ENCODE measurements at places on chromosomes 11 and 22. TPM values are rescaled to one million over a fixed set of nuclear protein-coding genes. Genes with fewer than 3 reads are reported as not detected.

DNA sequence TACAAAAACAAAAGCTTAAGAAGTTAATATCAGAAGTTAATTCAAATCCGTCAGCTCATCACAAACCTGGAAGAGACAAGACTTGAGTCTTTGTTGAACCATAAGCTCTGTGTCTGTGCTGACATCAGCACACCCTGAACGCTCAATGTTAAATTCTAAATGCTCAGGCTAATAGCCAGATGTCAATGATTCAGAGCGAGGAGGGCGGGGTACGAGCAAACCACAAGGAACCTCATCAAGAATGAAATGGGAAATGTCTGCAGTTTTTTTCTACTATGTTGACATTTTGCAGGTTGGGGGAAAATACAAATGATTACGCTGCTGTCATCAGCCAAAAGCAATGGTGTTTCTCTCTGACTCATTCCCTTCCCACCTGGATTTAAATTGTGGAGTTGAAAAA is 1057.2 kb downstream of the NTM start:
- peaks cover 30% of the 10 kb centered on the region for H3K27me3 ChIP-seq
- no peaks in the 10 kb centered on the region for H3K4me1 ChIP-seq
- no peak for DNase-seq
- no peak overlapping the region for H3K4me3 ChIP-seq
- H3K27ac ChIP-seq, result no peak overlapping the region

GRCh38 chr11:77819411-77819920 is 1.1 kb downstream of the RSF1 start:
- peaks cover 5% of the 10 kb centered on the region for H3K36me3 ChIP-seq
- H3K27ac ChIP-seq, result peak overlapping the region; percentile 95
- peak overlapping the region; percentile 100 for H3K4me3 ChIP-seq
- peaks cover 53% of the 10 kb centered on the region for H3K4me1 ChIP-seq
- no peaks in the 10 kb centered on the region for H3K27me3 ChIP-seq
- DNase-seq, result peak; percentile 81

Gene C1QTNF5
- not detected for total RNA-seq

GRCh38 chr11:1447845-1448825 is 38.4 kb downstream of the MOB2 start:
- no peaks in the 10 kb centered on the region for H3K36me3 ChIP-seq
- no peak overlapping the region for H3K27ac ChIP-seq
- no peaks in the 10 kb centered on the region for H3K4me1 ChIP-seq
- no peak overlapping the region for H3K4me3 ChIP-seq

DNA sequence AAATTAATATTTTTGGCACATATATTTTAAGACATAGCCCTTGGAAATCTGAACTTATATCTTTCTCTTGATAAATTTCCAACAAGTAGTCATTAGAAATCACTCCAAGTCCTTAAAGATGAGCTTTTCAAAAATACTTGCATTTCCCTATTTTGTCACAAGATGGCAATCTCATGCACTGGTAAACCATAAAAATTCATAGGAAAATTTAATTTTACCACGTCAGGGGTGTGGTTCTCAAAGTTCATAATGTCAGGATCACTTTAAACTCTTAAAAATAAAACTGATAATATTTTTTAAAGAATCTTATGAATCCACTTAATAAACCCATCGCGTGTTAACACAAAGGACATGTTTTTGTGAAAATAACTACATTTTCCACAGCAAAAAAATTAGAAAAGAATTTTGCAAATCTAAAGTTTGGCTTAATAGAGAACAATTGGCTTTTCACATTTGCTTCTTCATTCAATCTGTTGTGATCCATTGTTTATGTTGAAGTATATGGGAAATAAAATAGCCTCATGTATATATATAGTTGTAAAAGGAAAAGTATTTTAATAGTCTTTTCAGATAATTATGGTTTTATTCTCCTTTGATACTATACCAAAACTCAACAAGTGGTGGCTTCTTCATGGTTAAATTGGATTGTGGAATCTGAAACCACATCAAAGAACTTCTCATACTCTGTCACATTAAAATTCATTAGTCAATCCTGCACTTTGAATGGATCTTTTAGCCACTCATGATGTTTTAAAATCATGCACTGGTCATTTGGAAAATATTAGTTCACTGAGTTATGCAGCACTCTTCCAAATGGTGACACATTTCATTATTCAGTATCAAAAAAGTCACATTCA is 169.1 kb downstream of the CADM1 start:
- no peaks in the 10 kb centered on the region for H3K4me1 ChIP-seq
- H3K4me3 ChIP-seq, result no peak overlapping the region
- no peak for DNase-seq
- no peak overlapping the region for H3K27ac ChIP-seq
- no peaks in the 10 kb centered on the region for H3K27me3 ChIP-seq

Gene MRTFA
- total RNA-seq, result 122 TPM

DNA sequence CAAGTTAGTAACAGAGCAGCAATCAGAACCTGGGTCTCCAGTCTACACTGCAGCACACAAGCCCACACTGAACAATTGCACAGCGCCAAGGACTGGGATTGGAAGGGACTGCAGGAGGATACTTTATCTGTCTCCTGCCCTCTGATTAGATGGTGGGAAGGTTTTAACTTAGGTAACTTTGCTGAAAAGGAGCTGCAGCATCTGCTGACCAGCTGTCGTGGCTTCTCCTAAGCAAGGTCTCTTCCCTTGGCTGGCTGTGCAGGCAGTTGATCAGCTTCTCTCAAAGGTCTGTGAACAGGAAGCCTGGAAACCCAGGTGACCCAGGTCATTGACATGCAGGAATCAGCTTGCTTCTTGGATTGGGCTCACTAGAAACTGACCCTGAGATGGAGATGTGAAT is 82.4 kb downstream of the ISX start:
- no peak overlapping the region for H3K27ac ChIP-seq
- no peak for DNase-seq
- peaks cover 4% of the 10 kb centered on the region for H3K4me1 ChIP-seq
- no peak overlapping the region for H3K4me3 ChIP-seq

Gene OR5W2
- not detected for total RNA-seq

- H3K27me3 ChIP-seq, result no peaks in the 10 kb centered on the region
- H3K4me1 ChIP-seq, result peaks cover 95% of the 10 kb centered on the region
- DNase-seq, result no peak
- peak overlapping the region; percentile 96 for H3K27ac ChIP-seq
- H3K36me3 ChIP-seq, result no peaks in the 10 kb centered on the region
These were observed 4.9 kb downstream of the ADORA2A start for GRCh38 chr22:24432059-24432853.

GRCh38 chr11:17630936-17631335 is 83.9 kb downstream of the OTOG start:
- H3K27ac ChIP-seq, result no peak overlapping the region
- no peaks in the 10 kb centered on the region for H3K4me1 ChIP-seq
- H3K4me3 ChIP-seq, result no peak overlapping the region

DNA sequence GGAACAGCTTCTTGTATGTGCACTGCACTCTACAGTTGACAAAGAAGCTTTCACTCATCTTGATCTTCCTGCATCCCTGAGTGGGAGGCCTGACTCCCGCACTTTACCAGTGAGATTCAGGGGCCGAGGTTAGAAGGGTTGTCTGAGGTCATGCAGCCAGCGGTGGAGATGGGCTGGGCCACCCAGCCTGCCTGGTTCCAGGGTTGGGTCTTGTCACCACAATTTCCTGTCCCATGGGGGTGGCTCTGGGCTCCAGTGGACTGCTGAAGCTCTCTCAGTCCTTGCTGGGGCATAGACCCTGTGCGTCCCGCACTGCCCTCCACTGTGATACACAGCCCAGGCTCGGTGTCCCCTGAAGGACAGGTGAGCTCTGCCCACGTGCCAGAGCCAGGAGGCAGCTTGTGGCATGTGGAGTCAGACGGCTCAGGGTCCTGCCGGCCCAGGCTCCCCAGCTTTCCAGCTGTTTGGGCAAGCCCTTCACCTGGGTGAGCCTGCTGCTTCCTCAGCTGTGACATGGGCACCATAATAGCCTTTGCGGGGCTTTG is 6.9 kb upstream of the MYO7A start:
- no peak overlapping the region for H3K27ac ChIP-seq
- no peak for DNase-seq
- peaks cover under 1% of the 10 kb centered on the region for H3K4me1 ChIP-seq
- no peak overlapping the region for H3K4me3 ChIP-seq
- peaks cover 37% of the 10 kb centered on the region for H3K36me3 ChIP-seq

GRCh38 chr22:45421349-45422055 is 8.0 kb downstream of the RIBC2 start:
- no peak overlapping the region for H3K4me3 ChIP-seq
- no peaks in the 10 kb centered on the region for H3K36me3 ChIP-seq
- no peaks in the 10 kb centered on the region for H3K27me3 ChIP-seq
- no peak overlapping the region for H3K27ac ChIP-seq
- DNase-seq, result no peak
- no peaks in the 10 kb centered on the region for H3K4me1 ChIP-seq

Gene SLC22A8
- total RNA-seq, result not detected

Gene SF1
- 1,057 TPM for total RNA-seq

DNA sequence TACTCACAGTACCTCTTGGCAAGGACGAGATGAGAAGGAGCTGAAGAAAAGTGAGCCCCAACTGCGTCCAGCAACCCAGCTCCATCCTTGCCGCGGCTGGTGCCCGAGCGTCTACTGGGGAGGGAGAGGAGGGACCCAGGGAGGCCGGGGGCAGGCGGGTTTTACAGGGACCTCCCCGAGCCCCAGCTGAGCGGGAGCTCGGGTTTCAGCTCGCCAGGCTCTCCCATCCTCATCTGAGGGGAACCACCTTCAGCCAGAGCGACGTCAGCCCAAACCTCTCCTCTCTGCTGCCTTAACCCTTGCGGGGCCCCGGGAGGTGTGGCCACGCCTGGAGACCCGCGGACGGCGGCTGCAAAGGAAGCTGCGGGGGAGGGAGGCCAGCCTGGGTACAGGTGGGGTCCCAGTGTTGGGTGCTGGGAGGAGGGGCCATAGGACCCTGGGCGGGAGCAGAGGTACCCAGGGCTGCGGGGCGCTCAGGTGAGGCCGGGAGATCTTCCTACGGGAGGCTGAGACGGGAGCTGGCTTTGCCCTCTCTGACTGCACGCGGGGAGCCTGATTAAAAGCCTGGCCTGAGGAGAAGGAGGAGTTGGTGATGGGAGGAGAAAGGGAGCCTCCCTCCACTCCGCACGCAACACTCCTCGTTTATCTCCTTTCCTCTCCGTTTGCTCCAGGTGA is at the start of gene PAMR1:
Gene PAMR1 (minus strand): TSS at position 116 of the 675 bp plus-strand sequence. CDS start 31 bp downstream, at position 85.
- no peak within 1 kb of the TSS for H3K27ac ChIP-seq
- peaks cover 5% of the 10 kb centered on the region for H3K4me1 ChIP-seq
- peak within 1 kb of the TSS; percentile 45 for H3K4me3 ChIP-seq
- no peak for DNase-seq
- H3K27me3 ChIP-seq, result peaks cover 66% of the 10 kb centered on the region
- no peaks in the 10 kb centered on the region for H3K36me3 ChIP-seq

DNA sequence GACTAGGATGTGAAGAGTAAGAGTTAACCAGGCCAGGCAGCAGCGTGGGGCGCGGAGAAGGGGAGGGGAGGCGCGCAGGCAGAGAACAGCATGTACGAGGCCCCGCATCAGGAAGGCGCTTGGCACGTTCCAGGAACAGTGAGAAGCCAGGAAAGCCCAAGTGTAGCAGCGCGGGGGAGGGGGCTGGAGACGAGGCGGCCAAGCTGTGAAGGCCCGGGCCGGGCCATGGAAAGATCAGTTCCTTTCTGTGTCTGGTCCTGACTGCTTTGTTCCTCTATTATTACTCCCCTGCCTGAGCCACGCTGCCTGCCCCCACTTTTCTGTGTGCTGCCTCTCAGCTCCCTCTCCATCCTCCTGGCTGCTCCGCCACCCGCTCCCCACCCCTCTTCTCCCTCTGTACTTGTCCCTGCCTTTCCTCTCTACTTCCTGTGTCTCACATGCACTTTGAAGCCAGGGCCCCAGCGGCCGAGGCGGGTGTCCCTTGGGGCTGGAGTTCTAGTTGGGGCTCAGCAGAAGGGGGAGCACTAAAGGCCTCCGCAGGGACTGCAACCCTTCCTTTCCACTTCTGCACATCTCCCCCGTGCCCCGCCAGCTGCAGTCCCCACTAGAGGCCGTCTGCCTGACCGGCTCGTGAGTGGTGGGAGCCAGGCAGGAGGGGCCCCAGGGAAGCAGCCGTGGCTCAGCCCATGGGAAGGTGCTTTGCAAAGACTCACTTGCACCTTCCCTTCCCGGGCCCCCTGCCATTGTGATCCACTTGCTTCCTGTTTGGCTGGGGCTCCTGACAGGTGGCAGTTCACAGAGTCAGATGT is 63.7 kb downstream of the PRDM11 start:
- DNase-seq, result no peak
- H3K4me3 ChIP-seq, result peak overlapping the region; percentile 14
- no peak overlapping the region for H3K27ac ChIP-seq
- peaks cover 16% of the 10 kb centered on the region for H3K4me1 ChIP-seq

Gene SPECC1L
- 71.4 TPM for total RNA-seq

- H3K36me3 ChIP-seq, result no peaks in the 10 kb centered on the region
- no peak overlapping the region for H3K4me3 ChIP-seq
- H3K27me3 ChIP-seq, result peaks cover 2% of the 10 kb centered on the region
- DNase-seq, result no peak
These were observed 108.4 kb downstream of the CACNA1I start for GRCh38 chr22:39678862-39679490.

Gene DDI1
- total RNA-seq, result not detected

- no peaks in the 10 kb centered on the region for H3K36me3 ChIP-seq
- no peak overlapping the region for H3K27ac ChIP-seq
- peaks cover 23% of the 10 kb centered on the region for H3K27me3 ChIP-seq
- H3K4me1 ChIP-seq, result no peaks in the 10 kb centered on the region
- DNase-seq, result no peak
- H3K4me3 ChIP-seq, result no peak overlapping the region
These were observed 39.1 kb upstream of the POU2AF2 start for GRCh38 chr11:111206472-111206871.

GRCh38 chr11:128871168-128871610 is 4.1 kb upstream of the KCNJ1 start:
- DNase-seq, result no peak
- no peak overlapping the region for H3K4me3 ChIP-seq
- no peak overlapping the region for H3K27ac ChIP-seq
- peaks cover 3% of the 10 kb centered on the region for H3K4me1 ChIP-seq
- no peaks in the 10 kb centered on the region for H3K36me3 ChIP-seq
- peaks cover 7% of the 10 kb centered on the region for H3K27me3 ChIP-seq

Gene DRD2
- total RNA-seq, result not detected

Data from naive thymus-derived CD8-positive, alpha-beta T cell (primary cell).